ENCODE measurements at places on chromosomes 3 and 15. TPM values are rescaled to one million over a fixed set of nuclear protein-coding genes. Genes with fewer than 3 reads are reported as not detected.

The UNC45A gene
- total RNA-seq, result 71.3 TPM

The SH2D7 gene
- total RNA-seq, result not detected

The LAMB2 gene
- not detected for total RNA-seq

The FAM81A gene
- total RNA-seq, result 0.08 TPM

The RNU5B-1 gene
- total RNA-seq, result not detected

The MON1A gene
- 9.7 TPM for total RNA-seq

The ZNF80 gene
- 0.28 TPM for total RNA-seq

The PLSCR2 gene
- total RNA-seq, result not detected

DNA sequence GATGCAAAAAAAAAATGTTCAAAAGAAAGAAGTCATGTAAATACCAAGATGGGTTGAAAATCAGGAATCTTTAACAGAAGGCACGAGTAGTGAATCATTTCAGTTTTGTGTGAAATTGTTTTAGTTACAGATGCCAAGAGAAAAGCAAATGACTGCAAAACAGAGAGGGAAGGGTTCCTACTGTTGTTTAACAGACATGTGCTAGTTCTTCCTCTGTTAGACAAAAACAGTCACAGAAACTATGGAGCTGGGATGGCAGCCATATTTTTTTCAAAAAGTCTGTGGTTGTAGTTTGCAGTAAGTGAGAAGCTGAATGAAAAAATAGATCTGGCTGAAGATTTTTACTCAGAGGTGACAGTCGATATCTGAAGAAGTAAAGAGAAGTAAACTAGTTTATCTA is 511.9 kb downstream of the ZIC1 start:
- no peak for DNase-seq

DNA sequence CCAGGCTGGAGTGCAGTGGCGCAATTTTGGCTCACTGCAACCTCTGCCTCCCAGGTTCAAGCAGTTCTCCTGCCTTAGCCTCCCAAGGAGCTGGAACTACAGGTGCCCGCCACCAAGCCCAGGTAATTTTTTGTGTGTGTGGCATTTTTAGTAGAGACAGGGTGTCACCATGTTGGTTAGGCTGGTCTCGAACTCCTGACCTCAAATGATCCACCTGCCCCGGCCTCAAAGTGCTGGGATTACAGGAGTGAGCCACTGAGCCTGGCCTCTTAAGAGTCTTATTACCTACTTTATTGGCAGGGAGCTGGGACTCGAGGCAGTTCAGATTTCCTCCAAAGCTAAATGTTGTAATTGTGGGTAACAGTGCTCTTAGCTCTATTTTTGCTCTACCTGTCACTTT is 16.4 kb downstream of the PXYLP1 start:
- DNase-seq, result no peak

GRCh38 chr3:34292605-34293300 is 494.3 kb downstream of the PDCD6IP start:
- DNase-seq, result no peak

GRCh38 chr3:98855806-98856400 is 45.6 kb downstream of the DCBLD2 start:
- DNase-seq, result no peak

DNA sequence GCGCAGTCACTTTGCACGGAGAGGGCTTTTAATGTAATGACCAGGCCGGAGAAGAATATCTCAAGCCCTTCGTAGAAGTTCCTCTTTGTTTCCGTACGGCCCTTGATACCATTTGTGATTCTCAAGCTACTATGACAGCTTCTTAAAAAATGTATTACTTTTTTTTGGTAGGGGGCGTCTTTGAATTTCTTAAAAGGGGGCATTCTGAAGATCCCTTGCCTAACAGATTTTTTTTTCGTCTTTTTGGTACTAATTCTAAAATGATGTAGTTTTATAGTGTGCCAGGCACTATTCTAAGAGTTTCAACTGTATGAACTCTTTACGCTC is 614.0 kb downstream of the MCTP2 start:
- no peak for DNase-seq

DNA sequence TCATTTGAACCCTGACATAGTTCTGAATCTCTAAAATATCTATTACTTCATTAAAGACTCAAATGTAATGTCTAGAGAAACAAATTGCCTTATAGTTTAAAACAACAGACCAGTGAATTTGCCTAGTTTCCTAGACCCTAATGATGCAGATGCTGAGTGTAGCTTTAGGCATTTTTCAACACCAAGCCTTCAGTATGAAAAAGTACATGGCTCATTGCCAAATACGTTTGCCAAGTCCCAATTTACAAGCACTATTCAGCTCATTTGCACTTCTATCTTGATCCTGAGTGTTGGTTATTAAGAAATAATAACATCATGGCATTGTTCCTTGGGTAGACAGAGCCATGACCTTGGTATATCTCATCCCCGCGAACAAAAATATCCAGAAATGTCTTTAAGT is 46.8 kb downstream of the EOMES start:
- no peak for DNase-seq

- DNase-seq, result no peak
These were observed 481.2 kb downstream of the FOXP1 start for GRCh38 chr3:71102111-71102983.

DNA sequence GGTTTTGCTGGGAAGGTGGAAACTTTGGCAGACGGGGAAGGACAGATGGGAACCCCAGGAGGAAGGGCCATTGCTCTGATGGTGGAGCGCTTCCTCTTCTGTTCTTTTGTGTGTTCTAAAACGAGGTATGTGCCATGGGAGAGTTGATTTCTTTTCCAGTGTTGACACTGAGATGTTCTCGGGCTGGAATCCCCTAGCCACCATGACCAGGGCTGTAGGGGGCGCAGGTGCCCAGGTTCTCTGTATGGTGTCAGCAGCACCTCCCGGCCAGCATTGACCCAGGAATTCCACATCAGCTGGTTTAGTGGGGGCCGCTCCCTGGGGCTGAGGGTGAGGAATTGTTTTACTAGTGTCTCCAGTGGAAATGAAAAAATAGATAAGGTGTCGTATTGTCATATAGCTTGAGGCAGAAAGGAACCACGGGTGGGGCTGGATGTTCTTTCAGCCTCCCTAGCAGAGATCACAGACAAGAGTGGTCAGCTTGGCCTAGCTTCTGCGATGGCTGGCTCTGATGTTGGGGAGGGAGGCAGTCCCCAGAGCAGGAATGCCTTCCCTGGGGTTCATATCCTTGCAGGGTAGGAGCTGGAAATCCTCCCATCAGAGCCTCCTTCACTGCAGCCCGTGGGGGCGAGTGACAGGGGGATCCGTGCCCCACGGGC is 34.2 kb upstream of the ACAD9 start:
- DNase-seq, result no peak

- DNase-seq, result peak; percentile 34
These were observed 33.1 kb downstream of the DZIP1L start for GRCh38 chr3:138082085-138082991.

- DNase-seq, result no peak
These were observed 15.2 kb downstream of the PLCL2 start for GRCh38 chr3:16899919-16900318.

DNA sequence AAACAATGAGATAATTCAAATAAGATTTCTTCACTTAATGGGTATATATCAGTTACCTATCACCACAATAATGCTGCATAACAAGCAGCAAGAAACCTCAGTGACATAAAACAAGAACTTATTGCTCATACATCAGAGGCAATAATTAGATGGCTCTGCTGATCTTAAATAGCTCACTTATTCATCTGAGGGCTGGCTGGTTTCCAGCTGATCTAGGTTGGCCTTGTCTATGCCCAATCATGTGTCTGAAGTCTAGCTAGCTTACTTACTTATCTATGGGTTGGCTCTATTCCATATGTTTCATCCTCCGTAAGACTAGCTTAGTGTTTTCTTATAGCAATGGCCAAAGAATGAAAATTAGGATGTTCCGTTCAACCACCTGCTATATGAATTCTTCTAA is 109.4 kb upstream of the AGTR1 start:
- no peak for DNase-seq

DNA sequence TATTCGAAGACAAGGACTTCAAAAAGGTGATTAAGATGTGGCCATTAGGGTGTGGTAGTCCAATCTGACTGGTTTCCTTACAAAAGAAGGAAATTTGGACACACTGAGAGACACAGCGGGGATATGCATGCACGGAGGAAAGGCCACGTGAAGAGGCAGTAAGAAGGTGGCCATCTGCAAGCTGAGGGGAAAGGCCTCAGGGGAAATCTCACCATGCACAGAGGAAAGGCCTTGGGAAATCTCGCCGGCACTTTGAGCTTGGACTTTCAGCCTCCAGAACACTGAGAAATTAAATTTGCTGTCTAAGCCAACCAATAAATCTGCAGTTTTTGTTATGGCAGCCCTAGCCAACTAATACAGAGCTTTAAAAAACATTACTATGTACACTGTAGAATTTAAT is 78.8 kb downstream of the DLG1 start:
- no peak for DNase-seq

DNA sequence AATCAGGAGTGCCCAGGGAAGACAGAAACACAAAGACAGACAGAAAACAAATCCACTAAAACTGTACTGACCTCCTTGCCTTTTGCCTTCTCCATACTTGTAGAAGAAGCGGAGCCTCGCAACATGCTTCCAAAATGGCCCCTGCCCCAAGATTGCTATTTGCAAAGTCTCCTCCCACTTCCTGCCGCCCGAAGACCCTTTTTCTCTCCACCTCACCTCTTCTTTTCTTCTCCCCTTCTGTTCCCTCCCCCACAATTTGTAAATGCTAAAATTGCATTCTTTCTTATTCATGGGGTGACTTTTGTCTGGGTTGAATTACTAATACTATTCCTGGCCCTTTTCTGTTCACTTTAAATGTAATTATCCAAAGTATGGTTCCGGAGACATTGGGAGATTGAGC is at the start of gene DPPA4:
Gene DPPA4 (minus strand): TSS at position 154 of the 400 bp plus-strand sequence. CDS start 29 bp downstream, at position 125.
- no peak for DNase-seq

DNA sequence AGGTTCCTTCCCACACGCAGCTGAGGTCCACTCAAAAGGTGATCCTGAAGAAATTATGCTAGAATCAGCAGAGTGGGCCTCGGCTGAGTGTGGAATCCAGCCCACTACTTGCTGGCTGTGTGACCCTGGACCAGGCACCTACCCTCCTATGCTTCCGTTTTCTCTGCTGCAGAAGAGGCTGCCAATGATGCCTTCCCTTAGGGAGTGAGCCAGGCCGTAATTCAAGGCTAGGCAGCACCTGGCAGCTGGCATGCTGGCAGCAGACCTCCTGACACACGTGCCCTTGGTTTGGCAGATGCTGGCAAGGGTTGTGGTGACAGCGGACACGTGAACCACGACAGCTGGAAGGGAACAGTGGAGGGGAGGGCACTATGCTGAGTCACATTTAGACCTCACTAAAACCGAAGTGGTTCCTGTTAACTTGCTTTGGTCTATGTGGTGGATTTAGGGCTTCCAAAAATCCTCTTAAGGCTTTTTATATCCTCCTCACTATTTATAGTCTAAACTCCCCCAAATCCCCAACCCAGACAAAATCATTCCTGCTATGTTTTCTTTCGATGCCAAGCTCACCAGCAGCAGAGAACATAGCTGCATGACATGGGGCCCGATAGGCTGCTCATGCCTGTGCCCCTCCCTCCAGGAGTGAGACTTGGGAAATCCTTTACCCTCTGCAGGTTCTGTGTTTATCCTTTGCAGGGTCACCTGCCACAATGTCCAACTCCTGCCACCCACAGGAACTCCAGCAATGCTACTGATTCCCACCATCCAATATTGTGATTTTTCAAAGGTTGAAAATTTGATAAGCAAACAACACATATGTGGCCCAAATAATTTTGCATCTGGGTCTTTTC is 10.6 kb upstream of the PCSK6 start:
- DNase-seq, result peak; percentile 63

DNA sequence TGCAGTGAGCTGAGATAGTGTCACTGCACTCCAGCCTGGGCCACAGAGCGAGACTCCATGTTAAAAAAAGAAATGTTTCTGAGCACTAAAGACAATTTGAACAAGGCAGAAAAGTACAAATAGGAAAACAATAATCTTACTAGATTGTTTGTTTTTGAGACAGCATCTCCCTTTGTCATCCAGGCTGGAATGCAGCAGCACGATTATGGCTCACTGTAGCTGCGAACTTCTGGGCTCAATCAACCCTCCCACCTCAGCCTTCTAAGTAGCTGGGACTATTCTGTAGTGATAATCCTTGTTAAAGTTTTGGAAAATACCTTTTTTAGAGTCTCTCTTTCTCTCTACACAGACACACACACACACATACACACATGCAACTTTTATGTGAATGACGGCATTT is 107.1 kb downstream of the LPP start:
- DNase-seq, result no peak

- no peak for DNase-seq
These were observed 5.4 kb downstream of the BTBD1 start for GRCh38 chr15:83061680-83062079.

- DNase-seq, result no peak
These were observed 567.0 kb upstream of the RGMA start for GRCh38 chr15:93656041-93656440.

DNA sequence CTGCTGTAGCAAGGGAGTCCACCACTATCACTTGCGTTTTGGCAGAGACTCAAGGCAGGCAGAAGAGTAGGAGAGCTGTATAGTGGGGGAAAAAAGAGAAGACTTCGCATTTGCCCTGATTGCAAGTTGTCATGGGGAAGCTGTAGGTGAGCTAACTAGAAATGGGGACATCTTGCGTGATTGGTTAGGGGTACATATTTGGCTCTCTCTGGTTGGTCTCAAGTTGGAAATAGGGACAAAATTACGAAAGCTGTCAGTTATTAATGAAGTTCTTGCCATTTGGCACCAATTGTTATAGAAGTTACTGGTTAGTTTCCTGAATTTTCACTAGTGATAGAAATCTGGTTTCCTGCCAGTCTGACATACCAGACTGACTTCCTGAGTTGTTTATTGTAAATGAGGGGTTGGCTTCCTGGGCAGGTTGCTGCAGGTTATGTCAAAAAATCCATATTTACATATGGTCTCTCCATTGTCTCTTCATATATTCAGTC is 8.2 kb upstream of the SENP7 start:
- no peak for DNase-seq

GRCh38 chr3:134459562-134459961 is 26.2 kb downstream of the ANAPC13 start:
- DNase-seq, result no peak

Data from activated CD4-positive, alpha-beta memory T cell treated with anti-CD3 and anti-CD28 coated beads, Interleukin-2, amount 10 ng/mL, durations not matched to agents 7 days and 5 days (primary cell).